ENCODE measurements at places on chromosomes 13 and 19.

DNA sequence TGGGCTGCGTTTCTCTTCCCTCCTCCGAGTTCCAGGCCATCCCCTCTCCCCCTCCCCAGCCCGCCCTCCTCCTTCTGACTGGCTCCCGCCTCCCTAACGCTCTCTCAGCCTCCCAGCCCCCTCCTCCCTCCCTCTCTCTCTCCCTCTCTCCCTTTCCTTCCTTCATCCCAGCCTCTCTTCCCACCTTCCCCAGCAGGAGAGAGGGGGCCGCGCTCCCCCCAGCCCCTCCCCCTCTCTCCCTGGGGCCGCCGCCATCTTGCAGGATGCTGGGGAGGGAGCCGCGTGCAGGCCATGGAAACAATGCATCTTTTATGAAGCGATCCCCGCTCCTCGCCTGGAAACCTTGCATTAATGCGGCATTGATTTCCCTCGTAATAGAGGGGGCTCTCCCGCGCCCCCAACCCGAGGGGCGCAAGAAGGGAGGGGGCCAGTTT is 42.6 kb upstream of the ADGRL1 start:
- DNase-seq: peak; percentile 11

DNA sequence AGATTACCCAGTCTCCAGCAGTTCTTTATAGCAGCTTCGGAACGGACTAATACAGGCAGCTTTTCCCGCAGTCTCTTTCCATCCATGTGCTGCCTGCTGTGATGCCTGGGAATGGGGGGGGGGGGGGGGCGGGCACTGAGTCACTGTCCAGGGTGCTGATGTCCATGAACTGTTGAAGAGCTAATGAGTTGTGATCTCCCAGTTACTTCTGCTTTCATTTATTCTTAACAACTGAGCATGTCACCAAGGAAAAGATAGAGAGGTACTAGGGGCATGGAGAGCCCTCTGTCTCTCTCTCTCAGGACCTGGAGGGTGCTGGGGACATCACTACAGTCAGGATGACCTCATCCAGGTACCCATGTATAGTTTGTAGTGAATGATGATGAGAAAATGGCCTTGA is 20.3 kb upstream of the CEACAM1 start:
- DNase-seq: no peak

GRCh38 chr19:339262-339887 is 5.2 kb downstream of the MIER2 start:
- DNase-seq: no peak

DNA sequence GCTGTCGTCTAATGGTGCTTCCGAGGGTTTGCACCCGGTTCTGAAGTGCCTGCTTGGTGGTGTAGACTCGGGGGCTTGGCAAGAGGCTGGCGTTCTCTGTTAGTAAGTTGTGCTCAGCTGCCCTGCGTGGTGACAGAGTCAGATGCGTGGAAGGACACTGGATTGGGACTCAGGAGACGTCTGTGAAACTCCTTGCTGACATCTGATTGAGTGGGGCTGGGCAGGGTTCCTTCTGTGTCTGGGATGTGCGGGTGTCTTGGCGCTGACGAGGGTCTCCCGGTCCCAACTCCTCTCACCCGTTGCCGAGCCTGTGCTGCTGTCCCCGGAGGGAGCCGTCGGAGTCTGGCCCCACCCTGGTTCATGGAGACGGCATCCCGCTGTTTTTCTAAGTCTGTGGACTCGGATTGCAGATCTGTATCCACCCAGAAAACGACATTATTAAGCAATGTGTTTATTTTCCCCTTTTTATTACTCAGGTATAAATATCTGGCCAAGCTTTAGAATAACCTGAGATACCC is 16.4 kb upstream of the DCUN1D2 start:
- DNase-seq: no peak

- no peak for DNase-seq
These were observed 87.2 kb upstream of the SLC10A2 start for GRCh38 chr13:103153466-103153865.

- DNase-seq: no peak
These were observed 38.1 kb upstream of the MED4 start for GRCh38 chr13:48132961-48133360.

GRCh38 chr19:48149430-48149829 is 20.7 kb downstream of the LIG1 start:
- DNase-seq: no peak

DNA sequence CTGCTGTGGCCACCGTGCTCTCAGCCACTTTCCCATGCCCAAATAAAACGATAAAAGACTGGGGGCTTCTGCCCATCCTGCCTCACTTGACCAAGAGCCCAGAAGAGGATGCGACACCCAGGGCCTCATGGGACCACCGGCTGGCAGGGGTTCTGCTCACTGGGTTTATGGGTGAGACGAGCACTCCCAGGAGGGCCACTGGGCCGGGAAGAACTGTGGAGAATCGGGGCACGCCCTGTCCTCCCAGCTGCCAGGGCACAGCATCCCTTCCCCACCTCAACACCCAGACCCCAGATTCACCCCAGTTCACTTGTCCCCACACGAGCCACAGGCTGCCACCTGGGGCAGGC is 4.7 kb upstream of the F10 start:
- no peak for DNase-seq

DNA sequence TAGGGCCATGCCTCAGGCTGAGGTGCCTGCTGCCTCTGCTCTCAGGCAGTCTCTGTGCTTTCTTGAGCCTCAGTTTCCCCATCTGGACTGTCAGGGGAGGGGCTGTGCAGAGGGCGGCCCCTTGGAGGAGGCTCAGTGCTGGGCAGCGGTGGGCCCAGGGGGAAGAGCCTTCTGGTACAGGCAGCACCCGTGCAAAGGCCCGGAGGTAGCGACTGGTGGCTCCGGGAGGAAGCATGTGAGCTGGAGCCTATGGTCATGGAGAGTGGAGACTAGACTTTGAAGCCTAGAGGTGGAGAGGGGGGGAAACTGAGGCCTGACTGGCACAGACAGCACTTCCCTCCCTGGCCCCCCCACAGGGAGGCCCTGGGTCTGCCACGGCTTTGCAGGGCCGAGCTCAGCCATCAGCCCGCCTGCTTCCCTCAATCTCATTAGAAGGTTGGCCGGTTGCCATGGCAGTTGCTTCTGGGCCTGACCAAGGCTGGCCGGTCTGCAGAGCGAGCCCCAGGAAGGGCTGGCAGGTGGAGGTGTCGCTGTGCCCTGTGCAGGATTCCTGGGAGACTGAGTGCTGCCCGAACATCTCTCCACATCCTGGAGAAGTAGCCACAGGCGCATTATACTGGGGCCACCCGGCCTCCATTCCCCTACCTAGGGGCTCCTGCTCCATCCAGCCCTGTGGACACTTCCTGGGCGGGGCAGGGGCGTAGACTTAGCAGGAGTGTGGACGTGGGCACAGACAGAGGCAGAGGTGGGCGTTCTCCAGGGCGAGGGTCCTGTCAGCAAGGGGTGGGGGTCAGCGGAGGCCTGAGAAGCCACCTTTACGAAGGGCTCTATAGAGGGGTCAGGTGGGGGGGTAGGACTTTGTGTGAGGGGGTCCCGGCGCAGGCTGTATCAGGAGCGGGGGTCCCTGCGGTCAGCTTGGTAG is 53.2 kb downstream of the CRTC1 start:
- no peak for DNase-seq

GRCh38 chr13:109273326-109273751 is 513.0 kb downstream of the IRS2 start:
- no peak for DNase-seq

DNA sequence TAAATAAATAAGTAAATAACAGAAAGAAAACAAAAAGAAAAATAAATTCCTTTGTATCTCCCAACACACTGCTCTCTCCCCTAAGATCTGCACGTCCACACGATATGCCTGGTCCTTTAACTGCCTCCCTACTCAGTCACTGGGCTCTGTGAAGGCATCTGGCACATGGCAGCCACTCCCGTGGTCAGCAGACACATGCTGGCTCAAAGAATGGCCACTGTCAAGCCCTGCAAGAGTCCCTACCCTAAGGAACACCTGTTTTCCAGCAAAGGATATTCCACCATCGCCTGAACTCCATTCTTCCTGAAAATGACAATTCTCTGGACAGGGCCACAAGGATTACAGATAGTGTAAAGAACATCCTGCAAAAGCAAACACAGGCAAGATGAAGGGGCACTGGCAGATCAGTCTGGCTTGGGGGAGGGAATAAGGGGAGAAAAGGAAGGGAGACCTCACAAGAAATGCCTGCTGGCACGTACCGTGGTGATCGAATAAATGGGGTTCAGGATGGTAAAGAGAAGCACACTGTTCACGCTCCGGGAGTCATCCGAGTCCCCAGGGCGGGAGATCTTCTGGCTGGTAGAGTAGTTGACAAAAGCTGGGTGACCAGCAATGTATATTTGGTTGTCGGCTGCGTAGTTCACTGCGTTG is 4.3 kb downstream of the HNRNPL start:
- DNase-seq: no peak

DNA sequence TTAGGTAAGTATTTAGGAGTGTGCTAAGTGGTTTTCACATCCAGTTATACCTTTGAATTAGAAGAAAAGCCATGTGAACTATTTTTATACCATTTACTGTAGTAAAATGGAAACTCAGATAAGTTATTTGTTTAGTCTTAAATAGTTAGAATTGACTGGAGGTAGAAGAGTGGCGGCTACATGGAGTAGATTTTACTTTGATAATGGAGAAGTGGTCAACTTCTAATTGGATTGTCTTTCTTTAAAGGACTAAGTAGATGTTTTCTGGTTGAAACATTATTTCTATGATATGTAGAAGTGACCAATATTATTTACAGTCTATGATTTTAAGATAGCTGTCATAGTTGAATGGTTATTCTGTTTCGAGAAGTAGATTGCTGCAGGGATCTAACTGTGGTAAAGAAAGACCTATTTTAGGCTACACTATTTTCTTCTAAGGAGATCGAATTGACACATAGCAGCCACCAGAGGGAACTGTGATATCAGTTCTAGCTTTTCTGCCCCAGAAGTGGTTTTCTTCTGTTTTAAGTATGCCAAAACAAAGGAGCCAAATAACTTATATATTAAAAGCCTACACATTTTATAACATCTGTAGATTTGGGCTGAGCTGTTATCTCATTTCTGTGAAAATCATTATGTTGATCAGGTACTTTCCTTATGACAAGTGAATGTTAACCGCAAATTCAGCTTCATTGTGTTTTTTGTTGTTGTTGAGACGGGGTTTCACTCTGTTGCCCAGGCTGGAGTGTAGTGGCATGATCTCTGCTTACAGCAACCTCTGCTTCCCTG is 26.1 kb downstream of the ZMYM2 start:
- DNase-seq: peak; percentile 57

DNA sequence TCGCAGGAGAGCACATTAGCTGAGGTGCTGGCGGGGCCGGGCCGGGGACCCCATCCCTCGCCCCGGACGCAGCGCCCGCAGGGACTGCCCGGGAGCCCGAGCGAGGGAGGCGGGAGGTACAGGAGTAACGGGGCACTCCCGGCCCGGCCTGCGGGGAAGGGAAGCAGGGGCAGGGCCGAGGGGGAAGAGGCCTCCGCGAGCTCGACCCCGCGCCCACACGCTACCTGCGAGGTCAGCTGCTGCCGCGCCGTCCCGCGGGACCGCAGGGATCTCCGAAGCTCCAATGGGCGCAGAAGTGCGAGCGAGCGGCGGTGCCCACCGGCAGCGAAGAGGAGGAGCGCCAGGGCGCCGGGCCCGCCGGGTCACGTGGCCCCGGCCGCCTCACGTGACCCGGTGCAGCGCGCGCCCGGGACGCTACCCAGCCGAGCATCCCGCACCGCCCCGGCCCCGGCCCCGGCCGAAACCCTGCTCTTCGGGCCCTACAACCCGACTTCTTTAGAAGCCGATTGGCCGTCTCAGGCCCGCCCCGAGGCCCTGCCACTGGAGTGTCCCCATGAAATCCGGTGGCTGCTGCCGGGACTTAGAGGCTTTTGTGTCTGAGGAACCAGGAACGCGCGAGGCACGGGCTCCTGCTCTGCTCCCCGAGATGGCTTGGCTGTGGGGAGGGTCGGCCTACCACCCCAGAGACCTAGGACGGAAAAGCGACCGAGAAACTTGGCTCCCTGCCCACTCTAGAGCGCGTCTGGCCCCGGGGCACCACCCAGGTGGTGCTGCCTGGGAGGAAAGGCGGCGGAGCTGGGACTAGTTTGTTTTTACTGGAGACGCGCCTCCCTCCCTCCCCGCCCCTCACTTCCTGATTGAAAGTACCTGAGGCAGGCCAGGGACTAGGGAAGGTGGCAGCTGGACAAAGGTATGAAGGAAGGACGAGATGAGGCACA is at the start of gene RCBTB1:
Gene RCBTB1, minus strand, starts transcription at position 339 of the 938 bp plus-strand sequence. CDS start 18,279 bp downstream, outside the sequence.
- peak; percentile 59 for DNase-seq

DNA sequence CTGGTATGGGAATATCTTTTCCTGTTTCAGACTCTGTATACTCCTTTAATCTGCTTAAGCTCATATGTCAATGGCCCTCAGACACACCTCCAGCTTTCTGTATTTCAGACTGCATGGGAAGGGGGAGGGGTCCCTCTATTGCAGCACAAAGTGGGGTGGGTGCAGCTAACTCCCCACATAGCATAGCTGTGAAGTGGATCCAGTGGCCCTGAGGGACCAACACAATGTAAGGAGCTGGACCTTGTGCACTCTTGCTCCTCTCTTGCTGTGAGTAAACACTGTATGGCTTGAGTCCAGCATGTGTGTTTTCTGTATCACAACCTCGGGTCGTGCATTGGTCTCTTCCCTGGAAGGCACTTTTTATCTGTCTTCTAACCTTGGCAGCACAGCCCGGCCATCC is 669.9 kb downstream of the PCDH9 start:
- DNase-seq: no peak

DNA sequence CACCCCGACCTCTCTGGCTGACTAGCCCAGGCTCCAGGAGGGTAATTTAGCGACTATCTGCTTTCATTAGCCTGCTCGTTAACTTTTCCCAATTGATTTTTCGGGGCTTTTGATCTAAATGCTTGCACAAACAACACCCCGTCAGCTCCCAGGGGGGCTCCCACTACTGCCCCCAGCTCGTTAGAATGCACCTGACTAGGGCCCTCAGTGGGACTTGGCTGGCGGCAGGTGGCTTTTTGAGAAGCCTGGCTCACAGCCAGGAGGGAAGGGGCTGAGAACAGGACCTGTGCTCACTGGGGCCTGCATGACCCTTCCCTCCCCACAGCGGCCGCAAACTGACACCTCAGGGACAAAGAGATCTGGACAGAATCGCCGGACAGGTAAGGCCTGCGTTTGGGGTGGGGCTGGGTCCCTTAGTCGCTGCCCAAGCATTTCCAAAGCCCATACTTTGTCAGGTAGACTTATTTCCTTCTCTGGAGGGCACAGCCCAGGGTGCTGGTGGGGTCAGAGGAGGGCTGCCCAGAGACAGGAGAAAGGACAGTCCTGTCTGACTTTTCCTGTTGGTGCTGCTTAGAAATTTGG is 7.6 kb upstream of the CD79A start:
- DNase-seq: no peak
